ENCODE measurements at places on chromosomes 3 and 15.

DNA sequence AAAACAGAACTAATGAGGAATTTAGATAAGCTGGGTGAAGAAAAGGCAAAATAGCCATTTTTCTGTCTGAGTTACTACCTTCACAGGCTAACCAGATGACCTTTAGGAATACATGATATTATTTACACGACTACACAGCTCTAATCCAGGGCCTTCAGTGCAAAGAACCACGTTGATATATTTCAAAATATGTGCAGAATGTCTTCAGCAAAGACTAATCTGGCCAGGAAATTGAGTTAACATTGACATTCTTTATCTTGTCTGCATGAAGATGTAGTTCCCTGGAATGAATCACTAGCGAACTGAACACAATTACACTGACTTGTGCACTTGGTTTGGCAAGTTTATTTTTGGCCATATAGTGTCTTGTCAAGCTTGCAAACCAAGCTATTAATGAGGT is 41.5 kb downstream of the PDHB start:
- no peak for DNase-seq

DNA sequence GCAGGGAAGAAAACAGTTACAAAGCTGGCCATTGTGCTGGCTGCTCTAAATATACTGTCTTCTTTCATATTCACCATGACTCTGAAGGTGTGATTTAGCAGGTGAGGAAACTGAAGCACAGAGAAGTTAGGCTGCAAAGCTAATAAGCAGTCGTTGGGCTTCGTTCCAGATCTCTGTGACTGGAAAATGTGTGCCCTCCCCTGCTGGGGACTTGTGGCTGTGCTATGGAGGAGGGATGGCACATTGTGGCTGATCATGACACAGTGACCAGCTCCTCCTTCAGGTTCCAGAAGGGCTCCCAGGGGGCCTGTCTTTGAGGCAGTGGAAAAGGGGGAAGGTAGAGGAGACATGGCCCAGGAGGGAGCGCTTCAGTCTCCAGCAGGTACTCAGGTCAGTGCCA is 19.2 kb downstream of the PXK start:
- no peak for DNase-seq

- DNase-seq: no peak
These were observed 36.3 kb upstream of the PPM1L start for GRCh38 chr3:160719710-160720109.

DNA sequence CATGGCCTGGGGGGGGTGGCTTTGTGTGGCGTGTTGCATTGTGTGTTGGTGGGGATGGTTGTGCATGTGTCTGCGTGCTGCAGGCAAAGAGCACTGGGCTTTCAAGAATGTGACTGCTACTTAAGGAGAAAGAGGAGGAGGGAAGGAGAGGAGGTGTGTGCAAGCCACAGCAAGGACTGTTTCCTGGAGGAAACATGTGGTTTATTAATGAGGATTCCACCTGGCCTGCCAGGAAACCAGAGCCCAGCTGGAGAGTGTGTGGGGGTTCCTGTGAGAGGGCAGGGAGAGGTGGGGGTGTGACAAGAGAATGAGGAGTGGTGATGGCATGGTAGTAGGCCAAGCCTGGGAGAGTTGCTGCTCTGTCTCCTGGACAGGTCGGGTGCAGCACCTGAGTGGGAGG is 258.1 kb upstream of the ROPN1 start:
- DNase-seq: no peak

GRCh38 chr3:146503461-146504202 is 34.3 kb upstream of the PLSCR2 start:
- DNase-seq: no peak

GRCh38 chr3:149227591-149228268 is 6.1 kb upstream of the CP start:
- no peak for DNase-seq

DNA sequence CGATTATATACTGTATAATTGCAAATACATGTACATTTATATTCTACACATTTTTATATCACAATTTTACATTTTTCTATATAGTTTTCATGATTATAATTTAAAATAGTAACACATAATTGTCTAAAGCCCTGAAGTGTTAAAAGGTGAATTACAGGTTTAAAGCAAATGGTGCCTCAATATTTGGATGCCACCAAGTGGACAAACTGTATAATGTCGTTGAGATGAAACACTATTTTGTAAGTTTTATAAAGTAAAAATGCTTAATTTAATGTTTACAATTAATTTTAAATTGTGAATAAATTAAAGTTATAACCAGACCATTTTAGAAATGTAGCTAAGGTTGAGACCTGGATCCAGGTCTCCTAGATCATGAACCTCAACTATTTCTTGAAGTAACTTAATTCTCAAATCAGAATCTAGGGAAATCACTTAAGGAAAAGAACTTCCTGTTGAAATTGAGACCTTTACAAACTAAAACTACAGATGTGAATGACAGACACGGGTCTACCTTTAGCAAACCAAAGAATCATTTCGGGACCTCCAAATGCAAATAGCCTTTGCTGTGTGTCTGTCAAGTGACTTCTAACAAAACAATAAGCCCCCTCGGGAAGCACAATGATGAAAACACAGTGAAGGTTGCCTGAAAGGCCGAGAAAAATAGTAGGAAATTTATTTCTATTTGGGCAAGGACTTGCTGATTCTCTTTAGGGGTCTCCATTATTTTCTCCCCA is 37.8 kb downstream of the EHHADH start:
- no peak for DNase-seq

DNA sequence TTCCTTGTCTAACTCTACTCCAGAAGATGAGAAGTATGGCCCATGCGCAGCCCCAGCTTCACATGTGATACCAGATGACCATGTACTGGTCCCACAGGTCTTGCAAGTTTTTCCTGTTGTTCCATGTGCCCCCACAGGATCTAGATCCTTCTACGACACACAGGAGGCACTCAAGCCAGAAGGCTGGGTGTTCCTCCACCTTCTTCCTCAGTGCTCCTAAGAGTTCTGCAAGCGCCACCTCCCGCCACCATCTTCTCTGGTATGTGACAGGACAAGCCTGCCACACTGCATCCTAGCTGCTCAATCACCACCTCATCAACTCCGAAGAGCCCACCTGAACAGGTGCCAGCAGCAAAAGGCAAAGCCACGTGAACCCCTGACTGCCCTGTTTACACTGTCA is 43.1 kb downstream of the XXYLT1 start:
- DNase-seq: no peak

DNA sequence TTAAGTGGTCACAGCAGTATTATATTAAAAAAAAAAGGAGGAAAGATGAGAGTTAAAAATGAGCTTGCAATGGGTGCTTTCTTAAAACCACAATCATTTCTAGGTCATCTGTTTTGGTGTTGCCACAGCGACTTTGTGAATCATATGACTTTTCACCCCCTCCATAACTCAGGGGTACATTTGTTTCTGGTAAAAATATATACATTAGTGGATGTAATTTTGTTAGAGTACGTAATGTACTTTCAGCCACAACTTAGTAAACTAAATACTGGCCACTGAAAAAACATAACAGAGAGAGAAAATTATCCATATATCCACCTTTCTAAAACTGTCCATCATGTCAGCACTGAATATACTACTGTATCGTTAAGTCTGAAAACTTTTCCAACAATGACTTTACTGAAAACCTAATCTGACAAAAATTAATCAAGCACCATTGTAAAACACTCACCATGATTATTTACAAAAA is 3.4 kb downstream of the ANKRD28 start:
- DNase-seq: no peak

DNA sequence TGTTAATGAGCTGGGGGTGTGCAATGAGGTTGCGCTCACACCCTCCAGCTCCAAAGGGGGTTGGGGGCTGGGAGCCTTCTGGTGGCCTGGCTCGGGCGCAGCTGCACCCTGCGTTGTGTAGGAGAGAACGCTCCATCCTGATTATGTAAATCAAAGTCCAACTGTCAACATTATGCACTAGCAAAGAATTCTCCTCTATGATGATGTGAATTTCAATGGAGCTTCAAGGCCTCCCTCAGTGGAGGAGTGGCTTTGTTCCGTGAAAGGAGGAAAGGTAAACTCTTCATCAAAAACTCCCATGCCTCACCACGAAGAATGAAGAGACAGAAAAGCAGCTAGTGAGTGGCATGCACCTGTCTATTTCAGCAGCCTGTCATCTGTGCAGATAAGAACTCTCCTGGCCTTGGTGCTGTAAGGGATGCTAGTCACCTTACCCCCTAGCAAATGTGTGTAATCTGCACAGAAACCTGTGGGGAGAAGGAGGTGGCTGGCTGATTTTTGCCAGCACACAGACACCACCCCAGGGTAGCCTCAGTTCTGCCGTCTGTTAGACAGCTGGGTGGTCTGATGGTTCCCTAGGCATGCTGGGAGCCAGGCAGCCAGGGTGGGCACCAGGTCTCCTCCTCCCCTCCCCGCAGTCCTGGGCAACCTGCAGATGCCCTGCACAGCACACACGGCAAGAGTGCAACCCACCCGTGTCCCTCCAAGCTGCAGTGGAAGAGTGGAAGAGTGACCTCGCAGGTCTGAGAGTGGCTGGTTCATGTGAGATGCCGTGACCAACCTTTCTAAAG is 47.0 kb upstream of the TRPM1 start:
- DNase-seq: no peak

DNA sequence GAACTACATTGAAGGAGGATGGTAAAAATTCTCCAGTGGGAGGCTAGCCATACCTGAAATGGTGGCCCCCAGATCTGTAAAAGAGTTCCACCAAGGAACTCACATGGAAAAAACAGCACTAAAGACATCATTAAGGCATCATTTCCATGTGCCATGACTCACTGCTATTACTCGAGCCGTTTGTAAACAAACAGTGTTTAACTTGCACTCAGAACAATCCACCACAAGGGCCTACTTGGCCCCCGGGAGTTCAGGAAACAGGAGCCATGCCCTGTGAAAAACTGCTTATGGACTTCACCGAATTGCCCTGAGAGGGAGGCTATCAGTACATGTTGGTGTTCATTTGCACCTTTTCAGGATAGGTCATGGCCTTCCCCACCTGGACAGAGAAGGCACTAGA is 18.2 kb downstream of the CCR4 start:
- DNase-seq: no peak

DNA sequence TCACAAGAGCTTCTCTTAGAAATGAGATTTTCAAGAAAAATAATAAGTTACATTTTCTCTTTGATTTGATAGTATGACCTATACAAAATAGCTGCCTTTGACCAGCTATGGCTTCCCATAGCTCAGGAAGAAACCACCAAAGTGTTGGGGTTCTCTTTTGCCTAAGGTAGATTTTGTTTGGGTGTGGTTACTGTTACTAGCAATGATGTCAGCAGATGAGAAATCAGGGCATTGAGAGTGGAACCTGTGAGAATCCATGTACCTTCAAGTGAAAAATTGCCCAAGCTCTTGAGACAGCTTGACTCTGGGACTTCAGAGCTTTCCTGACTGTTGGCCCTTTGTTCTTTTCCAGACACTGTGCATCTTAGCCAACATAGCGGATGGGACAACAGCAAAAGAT is 45.6 kb downstream of the NME9 start:
- DNase-seq: no peak

GRCh38 chr15:47194718-47195117 is 522.6 kb upstream of the SEMA6D start:
- no peak for DNase-seq

DNA sequence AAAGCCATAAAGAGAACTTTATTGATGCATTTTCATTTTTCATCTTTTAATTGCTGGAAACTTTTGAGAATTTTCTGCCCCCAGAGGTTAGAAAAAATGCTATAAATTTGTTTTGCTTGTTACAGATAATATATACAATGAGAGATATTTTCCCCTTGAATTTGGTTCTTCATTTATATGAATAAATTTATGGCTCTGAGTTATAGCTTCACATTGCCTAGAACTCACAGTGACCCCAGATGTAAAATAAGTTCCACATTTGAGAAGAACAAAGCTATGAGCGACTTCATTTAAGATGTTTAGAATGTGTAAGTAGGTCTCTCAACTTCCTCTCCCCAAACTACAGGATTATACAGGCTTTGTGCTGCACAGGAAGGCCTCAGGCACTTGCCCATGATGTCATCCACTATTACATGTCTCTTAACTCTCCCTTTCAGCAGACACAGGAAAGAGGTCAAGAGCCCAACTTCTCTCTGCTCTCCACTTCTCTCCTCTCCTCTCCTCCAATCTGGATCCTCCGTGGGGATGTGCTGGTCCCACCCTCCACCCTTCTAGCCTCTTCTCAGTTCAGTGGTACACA is 92.8 kb downstream of the DUT start:
- DNase-seq: no peak

All from stimulated activated CD8-positive, alpha-beta memory T cell treated with anti-CD3 and anti-CD28 coated beads, Interleukin-4, amount 100 ng/mL, for 1 hour (primary cell).